Neural progenitor cell (in vitro differentiated cells): ENCODE measurements at places on chromosomes 6 and 20.

DNA sequence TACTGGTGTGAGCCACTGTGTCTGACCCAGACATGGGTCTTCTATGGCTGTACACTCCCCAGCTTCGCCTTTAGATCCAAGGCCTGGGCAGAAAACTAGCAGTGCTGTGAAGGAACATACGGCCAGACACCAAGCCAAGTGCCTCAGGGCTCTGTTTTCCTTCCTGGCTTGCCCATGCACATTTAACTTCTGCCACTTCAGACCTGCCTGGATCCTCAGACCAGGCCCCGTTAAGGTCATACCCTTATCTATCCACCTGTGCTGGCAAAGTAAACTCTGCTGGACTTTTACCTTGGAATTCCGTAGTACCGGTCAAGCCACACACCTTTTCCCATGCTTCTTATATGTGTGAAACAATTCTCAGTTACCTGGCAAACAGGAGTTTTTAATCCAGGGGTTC is 644.8 kb downstream of the PTPRT start:
- H3K27me3 ChIP-seq: peaks cover 4% of the 10 kb centered on the region
- no peak overlapping the region for H3K27ac ChIP-seq
- H3K4me3 ChIP-seq: no peak overlapping the region
- H3K4me1 ChIP-seq: no peaks in the 10 kb centered on the region
- H3K36me3 ChIP-seq: no peaks in the 10 kb centered on the region

- H3K27ac ChIP-seq: no peak overlapping the region
- peaks cover 4% of the 10 kb centered on the region for H3K4me1 ChIP-seq
- DNase-seq: no peak
- H3K4me3 ChIP-seq: no peak overlapping the region
- peaks cover 11% of the 10 kb centered on the region for H3K27me3 ChIP-seq
- H3K36me3 ChIP-seq: no peaks in the 10 kb centered on the region
Observed at GRCh38 chr20:22687676-22688349, 103.4 kb upstream of the FOXA2 start.

DNA sequence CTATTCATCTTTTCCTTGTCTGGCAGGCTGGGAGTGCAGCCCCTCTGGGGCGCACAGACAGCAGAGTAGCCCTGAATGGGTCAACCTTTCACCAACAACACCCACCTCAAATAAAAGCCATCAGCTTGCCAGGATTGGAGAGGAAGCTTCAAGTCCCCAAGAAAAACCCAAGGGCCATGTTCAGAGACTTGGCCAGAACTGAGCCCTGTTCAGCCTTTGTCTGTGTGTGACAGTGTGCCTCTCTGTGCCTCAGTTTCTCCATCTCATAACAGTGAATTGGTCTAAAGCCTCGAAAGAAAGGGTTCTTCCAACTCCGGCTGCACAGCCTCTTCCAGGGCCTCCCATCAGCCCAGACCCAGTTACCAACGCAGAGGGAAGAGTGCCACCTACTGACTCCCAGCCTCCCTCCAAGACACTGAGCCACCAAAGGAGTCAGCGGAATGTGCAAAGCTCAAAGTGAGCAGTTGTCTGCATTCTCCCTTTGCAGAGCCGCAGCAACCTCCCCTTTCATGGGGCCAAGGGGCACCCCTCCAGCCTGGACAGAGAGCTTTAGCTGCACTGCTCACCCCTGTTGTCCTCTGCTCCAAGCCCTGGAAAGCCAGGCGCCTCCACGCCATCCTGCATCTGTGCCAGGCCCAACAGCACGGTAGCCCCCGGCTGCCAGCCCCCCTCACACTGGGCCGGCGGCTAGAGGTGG is 82.7 kb upstream of the TOP1 start:
- no peak overlapping the region for H3K4me3 ChIP-seq
- peaks cover 4% of the 10 kb centered on the region for H3K4me1 ChIP-seq
- H3K27ac ChIP-seq: no peak overlapping the region
- H3K36me3 ChIP-seq: no peaks in the 10 kb centered on the region

- peak; percentile 76 for DNase-seq
- peak overlapping the region; percentile 82 for H3K27ac ChIP-seq
- peaks cover 5% of the 10 kb centered on the region for H3K4me1 ChIP-seq
- H3K27me3 ChIP-seq: no peaks in the 10 kb centered on the region
- peak overlapping the region; percentile 80 for H3K4me3 ChIP-seq
Observed at GRCh38 chr20:25389858-25390537, 637 bp downstream of the ABHD12 start.

- H3K27ac ChIP-seq: no peak overlapping the region
- no peaks in the 10 kb centered on the region for H3K4me1 ChIP-seq
- no peaks in the 10 kb centered on the region for H3K36me3 ChIP-seq
- no peak for DNase-seq
- no peaks in the 10 kb centered on the region for H3K27me3 ChIP-seq
Observed at GRCh38 chr6:135883045-135883444, 31.5 kb downstream of the PDE7B start.

DNA sequence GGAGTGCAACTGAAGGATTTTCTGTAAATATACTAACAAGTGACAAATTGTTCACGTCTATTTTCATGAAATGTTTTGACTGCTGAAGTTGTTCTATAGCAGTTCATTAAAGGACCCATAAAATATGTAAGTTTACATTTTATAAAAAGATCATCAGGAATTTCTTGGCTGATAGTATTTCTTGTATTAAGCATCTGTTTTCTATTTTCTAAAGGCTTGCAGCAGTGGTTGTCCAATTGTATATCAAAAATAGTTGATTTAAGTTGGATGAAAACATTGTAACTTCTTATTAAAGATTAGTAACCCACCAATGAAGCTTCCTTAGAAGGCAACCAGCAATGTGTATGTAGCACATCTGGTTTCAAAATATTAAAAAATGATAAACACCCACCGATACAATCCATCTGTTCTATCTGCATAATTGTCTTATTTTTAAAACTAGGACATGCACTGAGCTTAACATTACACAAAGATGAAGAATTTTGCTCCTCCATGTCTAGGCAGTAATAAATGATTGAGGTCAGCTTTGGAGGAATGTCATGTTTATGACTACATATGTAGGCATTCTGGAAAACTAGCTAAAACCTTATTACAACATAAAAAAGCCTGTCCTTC is 301.3 kb upstream of the TCF21 start:
- no peaks in the 10 kb centered on the region for H3K36me3 ChIP-seq
- no peak for DNase-seq
- H3K27ac ChIP-seq: no peak overlapping the region

- no peaks in the 10 kb centered on the region for H3K36me3 ChIP-seq
- peaks cover 18% of the 10 kb centered on the region for H3K4me1 ChIP-seq
- DNase-seq: no peak
- no peak overlapping the region for H3K4me3 ChIP-seq
Observed at GRCh38 chr6:161410736-161411135, 136.9 kb upstream of the AGPAT4 start.
